ENCODE measurements at places on chromosomes 3 and 15.

DNA sequence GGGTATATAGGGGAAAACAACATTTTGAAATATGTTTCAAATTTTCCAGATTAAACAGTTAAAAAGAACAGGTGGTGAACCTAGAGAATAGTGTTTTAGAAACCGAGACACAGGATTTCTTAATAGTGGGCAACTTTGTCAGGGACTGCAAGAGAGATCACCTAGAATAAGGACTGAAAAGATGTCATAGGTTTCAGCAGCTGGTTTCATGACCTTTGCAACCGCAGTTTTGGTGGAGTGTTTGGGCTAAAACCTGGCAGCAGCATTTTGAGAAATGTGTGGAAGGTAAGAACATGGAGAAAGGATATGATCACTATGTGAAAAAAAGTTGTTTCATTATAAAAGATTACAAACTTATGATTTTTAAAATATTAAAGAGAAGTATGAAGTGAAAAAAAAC is 34.9 kb downstream of the PRKCI start:
- no peak for DNase-seq

DNA sequence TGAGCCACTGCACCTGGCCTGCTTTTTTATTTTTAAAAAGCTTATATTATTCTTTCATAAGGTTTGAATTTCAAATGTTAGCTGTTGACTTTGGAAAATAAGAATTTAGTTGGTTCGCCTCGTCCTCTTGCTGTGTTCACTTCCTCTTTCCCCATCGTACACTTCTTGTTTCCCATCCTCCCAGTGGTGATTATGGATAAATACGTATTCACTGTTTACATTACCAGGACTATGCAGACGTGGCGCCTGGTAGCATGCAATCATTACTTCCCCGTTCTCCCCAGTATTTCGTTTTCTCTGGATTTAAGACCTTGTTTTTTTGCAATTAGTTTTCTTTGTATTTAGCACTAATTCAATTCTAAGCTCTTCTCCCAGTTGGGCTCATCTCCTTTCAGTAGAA is 70.1 kb downstream of the LMLN start:
- DNase-seq, result no peak

GRCh38 chr3:36709826-36710365 is 54.5 kb downstream of the DCLK3 start:
- DNase-seq, result no peak

GRCh38 chr3:18208091-18208490 is 217.0 kb downstream of the SATB1 start:
- DNase-seq, result no peak

- DNase-seq, result no peak
Observed at GRCh38 chr15:24318981-24319380, 356.6 kb upstream of the NPAP1 start.

GRCh38 chr15:64975390-64975789 is 14.3 kb downstream of the SPG21 start:
- no peak for DNase-seq

DNA sequence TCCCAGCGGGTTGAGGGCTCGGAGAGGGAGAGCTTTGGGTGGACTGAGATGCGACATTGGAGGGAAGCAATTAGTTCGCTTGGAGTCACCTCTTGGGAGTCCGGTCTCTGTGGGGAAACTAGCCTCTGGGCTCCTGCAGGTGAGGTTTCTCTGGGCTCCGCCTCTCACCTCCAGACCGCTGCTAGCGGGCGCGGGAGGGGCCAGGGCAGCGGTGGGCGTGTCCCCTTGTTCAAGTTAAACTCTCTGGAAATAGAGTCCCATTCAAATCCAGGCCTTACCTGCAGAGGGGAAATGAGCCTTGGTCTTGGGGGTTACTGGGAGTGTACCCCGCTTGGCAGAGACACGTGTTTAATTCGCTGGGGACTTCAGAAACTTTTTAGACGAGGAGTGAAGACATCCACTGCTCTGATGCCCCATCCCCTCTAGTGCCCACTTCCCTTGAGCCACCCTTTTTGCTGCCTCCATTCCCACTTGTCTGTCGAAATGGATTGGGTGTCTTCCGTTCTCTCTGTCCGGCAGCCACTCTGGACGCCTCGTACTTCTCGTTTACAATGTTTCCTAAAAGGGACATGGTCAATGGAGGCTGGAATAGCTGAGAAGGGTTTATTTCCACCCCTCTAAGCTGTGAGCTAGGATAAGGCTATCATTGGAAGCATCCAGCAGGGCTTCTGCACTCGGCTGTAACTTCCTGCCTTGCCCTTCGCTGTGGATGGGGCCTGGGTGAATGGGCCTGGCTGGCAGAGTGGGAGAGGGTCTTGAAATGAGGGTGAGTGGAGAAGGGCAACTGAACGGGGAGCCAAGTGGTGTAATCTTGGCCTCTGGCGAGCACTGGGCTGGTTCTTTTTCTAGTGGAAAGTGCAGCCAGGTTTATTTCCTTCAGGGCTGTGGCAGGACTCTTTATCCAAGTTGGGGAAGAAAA is 1.1 kb downstream of the MITF start:
- DNase-seq, result no peak

GRCh38 chr3:32303977-32304881 is 65.7 kb downstream of the CMTM8 start:
- no peak for DNase-seq

- no peak for DNase-seq
Observed at GRCh38 chr3:165827883-165828282, 9.3 kb downstream of the BCHE start.

- DNase-seq, result no peak
Observed at GRCh38 chr3:12462159-12462947, 21.9 kb upstream of the TSEN2 start.

DNA sequence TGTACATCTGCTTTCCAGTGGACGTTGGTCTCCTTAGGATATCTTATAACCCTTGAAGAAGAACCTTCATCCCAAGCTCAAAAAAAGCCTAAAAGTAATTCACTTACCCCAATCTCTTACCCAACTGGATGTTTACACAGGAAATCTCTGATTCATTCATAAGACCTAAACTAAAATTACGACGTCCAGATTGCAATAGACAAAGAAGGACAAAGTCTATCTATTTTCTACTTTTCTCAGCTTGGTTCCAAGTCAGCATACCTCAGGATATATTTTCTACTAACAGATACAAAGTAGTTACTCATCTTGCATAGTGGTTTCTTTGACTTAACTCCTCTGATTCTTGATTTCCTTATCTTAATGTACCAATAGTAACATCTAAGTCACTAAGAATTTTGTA is 669.9 kb downstream of the OTOL1 start:
- DNase-seq, result no peak

DNA sequence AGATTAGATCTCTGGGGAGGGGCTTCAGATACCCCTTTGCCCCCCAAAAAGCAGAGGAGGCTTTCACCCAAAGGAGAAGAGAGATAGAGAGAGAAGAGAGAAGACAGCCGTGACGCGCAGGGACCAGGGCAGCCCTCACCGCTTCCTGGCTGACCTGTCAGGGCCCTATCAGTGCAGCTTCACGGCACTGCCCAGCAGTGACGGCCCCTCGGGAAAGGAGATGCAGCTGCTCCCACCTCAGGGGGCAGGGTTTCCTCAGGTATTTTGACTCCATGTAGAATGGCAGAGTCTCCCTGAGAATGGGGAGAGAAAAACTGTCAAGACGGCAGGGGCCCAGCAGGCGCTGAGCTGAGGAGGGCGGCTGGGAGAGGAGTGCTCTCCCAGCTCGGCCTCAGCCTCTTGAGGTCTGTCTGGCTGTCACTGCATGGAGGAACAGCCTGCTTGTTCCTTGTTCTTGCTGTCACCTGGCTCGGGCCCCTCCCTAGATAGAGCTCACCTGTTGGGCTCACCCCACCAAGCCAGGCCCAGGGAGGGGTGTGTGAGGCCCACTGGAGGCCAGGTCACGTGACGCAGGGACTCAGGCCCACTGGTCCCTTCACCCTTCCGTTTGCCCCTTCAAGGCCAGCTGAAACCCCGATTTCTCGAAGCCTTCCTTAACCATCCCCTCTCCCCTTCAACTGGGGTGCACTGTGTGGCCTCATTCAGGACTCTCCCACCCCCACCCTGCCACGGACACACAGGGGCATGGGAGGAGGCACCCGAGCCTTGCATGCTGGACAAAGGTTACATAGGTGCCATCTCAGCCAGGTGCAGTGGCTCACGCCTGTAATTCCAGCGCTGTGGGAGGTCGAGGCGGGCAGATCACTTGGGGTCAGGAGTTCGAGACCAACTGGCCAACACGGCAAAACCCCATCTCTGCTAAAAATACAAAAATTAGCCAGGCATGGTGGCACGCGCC is 28.2 kb downstream of the LOXL1 start:
- DNase-seq, result no peak

- DNase-seq, result no peak
Observed at GRCh38 chr3:69542089-69542804, 156.4 kb upstream of the FRMD4B start.

- no peak for DNase-seq
Observed at GRCh38 chr3:14162178-14162577, 16.2 kb downstream of the XPC start.

DNA sequence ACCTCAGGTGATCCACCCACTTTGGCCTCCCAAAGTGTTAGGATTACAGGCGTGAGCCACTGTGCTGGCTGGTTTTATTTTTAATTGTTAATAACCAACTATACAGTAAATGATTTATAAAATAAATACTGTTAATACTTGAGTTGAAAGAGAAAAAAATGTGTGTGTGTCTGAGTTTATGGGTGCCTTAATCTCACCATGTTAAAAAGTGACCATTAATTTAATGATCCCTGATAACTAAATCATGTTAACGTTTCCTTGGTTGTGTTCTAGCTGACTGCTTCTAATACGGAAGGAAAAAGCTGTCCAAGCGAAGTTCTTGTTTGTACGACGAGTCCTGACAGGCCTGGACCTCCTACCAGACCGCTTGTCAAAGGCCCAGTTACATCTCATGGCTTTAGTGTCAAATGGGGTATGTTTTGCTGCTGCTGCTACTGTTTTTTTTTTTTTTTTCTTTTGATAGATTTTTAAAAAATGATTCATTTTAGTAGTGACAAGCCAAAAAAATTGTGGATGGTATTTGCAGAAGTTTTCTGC is 113.5 kb downstream of the GHSR start:
- DNase-seq, result no peak

GRCh38 chr15:87743562-87743961 is 513.0 kb downstream of the NTRK3 start:
- no peak for DNase-seq

- DNase-seq, result no peak
Observed at GRCh38 chr3:148005456-148005855, 596.3 kb downstream of the ZIC1 start.

GRCh38 chr15:46766021-46766420 is 951.3 kb upstream of the SEMA6D start:
- DNase-seq, result no peak

DNA sequence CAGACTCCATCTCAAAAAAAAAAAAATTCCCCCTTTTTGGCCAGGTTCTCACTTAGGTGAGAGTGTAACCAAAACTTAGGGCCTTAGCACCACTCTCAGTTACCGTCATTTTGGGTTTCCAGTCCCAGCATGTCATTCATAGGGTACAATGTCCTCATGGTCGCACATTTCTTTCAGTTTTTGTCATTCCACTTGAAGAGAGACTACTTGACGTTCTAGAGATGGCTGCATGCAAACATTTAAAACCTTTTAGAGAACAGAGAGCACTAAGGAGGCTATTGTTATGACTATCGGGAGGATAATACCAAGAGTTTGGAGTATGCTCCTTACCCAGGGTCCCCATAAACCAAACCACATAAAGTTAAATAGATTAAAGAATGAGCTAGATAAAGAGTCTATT is 37.9 kb upstream of the THUMPD3 start:
- no peak for DNase-seq

DNA sequence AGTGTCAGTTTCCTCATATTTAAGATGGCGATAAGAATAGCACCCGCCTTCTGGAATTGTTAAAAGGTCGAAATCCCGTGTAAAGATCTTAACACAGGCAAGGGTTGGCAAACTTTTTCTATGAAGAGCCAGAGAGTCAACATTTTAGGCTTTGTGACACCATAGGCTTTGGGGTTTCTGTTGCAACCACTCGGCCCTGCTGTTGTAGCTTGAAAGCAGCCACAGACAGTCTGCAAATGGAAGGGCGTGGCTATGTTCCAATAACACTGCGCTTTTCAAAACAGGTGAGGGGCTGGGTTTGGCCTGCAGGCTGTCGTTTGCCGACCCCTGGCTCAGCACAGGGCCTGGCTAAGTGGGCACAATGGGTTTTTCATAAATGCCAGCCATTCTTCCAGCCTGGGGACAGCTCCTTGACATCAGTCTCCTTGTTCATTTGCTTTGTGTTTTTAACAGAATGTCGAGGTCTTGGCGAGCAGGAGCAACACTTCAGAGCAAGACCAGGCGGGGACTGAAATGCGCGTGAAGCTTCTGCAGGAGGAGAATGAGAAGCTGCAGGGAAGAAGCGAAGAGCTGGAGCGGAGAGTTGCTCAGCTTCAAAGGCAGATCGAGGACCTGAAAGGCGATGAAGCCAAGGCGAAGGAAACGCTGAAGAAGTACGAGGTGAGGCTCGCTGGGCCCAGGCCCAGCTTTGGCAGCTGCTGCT is 75.2 kb upstream of the MYZAP start:
- DNase-seq, result no peak

DNA sequence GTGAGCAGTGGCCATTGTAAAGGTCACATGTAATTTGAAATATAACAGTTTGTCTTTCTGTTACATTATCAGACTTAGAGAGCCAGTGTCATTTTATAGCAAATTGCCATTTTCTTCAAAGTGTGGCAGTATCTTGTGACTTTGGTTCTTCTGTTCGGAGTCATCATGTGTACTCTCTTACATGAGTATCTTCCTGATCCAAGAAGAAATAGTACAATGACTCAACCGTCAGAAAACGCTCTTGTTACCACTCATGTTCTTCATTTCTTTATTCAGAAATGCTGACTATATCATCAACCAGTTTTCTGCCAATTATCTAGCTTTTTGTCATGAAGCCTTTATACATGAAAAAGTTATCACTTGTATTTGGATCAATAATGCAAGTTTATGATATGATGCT is 93.6 kb upstream of the CGNL1 start:
- no peak for DNase-seq
